ENCODE measurements at places on chromosomes 1 and 21.

DNA sequence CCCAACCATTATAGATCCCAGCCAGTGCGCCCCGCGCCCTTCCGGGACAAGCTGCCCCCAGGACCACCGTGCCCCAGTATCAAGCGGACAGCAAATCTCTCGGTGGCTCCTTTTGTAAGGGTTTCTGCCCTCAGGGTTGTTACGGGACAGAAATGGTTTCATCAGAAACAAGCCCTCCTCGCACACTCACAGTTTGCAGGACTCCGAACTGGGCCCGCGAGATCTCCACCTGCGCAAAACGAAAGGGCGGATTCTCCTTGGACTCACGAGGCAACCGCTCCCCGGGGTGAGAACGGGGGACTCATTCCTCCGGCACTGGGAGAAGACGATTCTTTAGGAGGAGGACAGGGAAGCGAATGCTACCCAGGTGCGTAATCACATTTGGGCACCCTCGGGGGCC is 51.1 kb upstream of the H6PD start:
- no peak for DNase-seq

DNA sequence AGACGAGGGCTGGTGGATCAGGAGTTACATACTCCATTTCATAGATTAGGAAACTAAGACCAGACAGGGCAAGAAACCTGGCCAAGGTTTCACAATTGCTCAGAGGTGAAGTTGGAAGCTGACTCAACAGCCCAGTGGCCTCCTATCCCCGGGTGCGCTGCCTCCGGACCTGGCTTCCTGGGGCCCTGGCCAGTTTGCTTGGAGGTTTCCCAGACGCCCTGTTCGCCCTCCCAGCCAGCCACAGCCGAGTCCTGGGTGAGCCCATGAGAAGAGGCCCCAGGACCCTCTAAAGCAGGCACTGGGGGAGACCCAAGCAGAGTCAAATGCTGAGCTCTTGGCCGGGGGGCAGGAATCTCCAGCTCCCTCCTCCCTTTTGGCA is 180.1 kb downstream of the ZBTB18 start:
- DNase-seq, result no peak

- DNase-seq, result no peak
Measured at GRCh38 chr1:86841116-86841515, 72.8 kb downstream of the SELENOF start.

DNA sequence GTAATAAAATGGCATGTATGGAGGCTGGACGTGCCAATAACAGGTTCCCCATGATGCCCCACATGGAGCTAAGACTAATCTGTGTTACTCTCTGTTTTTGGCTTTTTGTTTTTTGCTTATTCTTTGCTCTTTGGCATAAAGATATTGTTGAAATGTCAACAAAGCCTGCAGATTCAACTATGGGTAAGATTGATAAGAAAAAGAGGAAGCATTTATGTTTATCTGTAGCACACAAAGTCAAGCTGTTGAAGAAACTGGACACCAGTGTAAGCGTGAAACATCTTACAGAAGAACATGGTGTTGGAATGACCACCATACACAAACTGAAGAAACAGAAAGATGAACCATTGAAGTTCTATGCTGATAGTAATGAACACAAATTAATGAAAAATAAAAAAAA is 402.7 kb downstream of the LTN1 start:
- no peak for DNase-seq

DNA sequence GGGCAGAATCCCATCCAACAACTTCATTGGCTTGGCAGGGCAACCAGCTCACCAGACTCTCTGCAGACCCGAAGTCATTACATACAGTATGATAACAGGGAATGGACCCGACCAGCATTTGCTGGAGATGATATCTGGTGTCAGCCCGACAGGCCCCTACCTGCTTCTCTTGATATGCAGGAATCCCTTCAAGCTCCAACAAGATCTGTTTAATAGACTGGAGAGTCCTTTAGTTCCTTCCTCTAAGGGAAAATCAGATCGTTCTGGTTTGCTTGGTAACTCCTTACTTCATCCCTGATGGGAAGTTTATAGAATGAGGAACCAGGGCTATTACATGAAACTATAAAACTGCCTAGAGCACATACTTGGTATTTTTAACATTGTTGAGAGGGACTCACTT is 61.2 kb downstream of the EDARADD start:
- DNase-seq, result no peak

DNA sequence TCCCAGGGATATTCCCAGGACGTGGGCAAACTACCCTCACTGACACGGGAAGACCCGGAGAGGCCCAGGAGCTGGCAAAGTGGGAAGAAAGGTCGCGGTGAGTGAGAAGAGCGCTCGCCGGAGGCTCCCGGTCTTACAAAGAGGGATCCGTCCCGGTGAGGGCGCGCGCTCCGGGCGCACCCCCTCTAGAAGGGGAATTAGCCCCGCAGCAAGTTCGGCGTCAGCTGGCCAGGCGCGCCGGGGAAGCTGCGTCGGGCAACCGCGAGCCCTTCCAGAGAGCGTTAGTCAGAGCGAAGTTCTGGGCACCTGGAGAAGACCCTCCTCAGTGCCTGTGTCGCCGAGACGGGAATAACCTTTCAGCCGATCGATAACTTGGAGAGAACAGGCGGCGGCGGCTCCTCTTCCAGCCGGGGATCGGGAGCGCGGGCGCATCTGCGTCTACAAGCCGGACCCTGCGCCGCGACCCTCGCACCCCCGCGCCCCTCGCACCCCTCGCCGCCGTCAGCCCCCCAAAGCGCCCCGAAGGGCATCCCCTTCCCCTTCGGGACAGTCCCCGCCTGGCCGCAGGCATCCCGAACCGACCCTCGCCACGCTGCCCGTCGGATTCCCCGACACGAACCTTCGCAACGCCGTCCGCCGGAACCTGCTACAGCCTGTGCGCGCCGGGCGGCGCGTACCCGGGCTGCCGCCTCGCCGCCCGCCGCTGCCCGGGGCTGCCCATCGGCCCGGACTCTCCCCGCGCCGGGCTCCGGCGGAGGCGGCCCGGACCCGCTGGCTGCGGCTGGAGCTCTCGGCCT is 485 bp downstream of the SIPA1L2 start:
- DNase-seq, result no peak

- no peak for DNase-seq
Measured at GRCh38 chr1:3352299-3352951, 102.0 kb upstream of the ARHGEF16 start.

- DNase-seq, result no peak
Measured at GRCh38 chr1:9439074-9439761, 100.0 kb upstream of the SLC25A33 start.

- DNase-seq, result peak; percentile 26
Measured at GRCh38 chr1:27858949-27859576, 13.3 kb upstream of the THEMIS2 start.

DNA sequence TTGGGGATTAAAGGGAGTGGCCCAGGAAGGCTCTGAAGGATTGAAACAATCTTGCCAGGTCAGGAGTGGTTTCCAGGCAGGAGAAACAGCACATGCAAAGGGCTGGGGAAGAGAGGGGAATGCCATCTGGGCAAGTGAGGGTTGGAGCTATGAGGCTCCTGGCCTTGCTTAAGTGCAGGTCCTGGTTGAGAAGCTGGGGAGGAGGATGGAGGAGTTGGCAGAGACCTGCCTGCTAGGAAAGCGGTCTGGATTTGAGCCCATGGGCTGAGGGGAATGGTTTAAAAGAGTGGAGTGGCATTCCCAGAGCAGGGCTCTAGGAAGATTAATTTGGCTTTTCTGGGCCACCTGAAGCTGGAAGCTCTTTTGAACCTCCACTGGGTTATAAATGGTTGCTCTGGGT is 9.2 kb downstream of the IGSF21 start:
- DNase-seq, result no peak

DNA sequence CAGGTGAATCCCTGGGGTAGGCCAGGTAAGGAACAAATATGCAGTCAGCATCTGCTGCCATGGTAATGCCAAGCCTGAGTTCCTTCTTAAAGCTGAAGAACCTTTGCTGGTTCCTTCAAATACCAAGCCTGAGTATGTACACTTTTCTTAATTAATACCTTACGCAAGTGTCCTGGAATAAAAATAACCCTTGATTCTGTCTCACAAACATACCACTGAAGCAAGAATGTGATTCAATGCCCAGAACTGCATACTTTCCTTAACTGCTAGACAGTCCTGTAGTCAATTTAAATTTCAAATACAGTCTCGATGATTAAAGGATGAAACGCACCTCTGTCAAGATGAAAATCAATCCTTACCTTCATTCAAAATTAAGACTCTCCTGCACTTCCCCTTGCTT is 634.0 kb upstream of the CHRM3 start:
- DNase-seq, result no peak

- no peak for DNase-seq
Measured at GRCh38 chr1:43019226-43019625, 60.6 kb upstream of the SLC2A1 start.

DNA sequence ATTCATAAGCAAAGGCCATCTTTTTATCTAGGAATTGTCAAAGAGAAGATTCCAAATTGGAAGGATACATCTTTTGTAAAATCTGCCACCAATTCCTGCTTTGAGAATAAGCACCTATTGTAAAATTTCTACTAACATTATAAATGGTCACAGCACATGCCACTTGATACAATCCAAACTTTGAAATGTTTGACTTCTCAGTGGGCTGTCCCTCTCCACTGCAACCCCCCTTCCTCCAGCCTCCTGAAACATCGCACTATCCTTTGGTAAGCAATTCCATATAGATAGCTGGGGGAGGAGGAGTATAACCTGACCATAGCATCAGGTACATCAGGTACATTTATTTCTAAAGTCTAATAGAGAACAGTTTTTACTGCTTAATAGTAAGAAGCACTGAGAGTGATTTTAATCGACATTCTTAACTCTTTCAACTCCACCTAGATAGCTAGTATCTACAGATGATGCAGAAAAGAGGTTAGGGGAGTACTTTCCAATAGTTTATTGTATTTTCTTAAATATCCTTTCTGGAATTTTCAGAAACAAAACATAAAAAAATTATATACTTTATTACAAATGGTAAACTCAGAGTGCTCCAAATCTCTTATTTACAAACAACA is 2.9 kb downstream of the JUN start:
- peak; percentile 88 for DNase-seq

DNA sequence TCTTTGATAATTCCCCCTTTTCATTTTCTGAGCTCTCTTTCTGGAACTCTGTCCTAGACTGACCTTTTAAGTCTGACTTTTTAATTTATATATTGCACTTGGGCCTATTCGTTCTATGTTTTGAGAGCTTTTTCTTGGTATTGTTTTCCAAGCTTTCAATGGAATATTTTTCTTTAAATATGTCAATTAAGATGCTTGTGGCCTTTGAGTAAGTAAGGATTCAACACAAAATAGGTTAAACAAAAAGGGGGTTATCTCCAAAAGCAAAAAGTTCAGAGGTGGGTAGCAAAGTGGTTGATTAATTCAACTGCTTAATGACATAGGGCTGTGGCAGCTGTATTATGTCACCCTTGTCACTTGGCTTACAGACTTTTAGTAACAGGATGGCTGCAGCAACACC is 315.9 kb downstream of the LMX1A start:
- no peak for DNase-seq

GRCh38 chr1:225321784-225322183 is 106.1 kb downstream of the LBR start:
- no peak for DNase-seq

GRCh38 chr1:154348429-154349076 is 23.2 kb downstream of the ATP8B2 start:
- no peak for DNase-seq

DNA sequence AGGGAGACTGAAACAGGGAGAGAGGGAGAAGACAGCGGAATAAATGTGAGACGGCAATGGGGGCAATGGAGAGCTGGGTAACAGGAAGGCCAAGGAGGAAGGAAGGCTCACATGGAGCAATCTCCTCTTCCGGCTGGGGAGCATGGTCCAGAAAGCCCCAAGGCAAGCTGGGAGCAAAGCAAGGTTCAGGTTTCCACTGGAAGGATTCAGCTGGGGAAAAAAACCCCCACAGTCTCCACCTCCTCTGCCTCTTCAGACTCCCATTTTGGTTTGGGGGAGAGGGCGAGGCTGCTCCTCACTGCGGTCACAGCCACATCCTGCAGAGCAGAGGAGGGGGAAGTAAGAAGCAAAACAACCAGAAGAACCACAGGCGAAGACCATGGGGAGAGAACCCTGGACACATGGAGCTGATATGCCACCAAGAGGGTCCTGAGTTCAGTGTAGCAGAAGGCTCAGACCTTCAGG is 650 bp downstream of the TNFAIP8L2 start:
- DNase-seq, result peak; percentile 68

DNA sequence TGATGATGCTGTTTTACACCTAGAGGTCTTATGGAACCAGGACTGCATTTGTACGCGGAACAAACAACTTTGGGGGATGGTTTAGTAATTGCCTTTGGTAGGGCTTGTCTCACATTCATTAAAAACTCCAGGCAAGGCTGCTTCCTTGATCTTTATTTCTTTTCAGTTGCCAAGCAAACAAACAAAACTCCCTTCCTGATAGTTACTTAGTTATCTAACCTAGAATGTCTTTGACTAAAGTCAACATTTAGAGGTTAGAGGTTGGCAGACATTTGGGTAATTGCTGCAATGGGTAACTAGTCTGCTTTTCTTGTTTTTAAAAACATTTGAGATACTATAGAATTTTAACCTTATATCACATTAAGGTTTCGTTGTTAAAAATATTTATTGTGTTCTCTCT is 500.9 kb upstream of the PTBP2 start:
- DNase-seq, result no peak

GRCh38 chr1:20936216-20936615 is 149.1 kb upstream of the HP1BP3 start:
- DNase-seq, result no peak

GRCh38 chr21:14583629-14584255 is 37.6 kb upstream of the SAMSN1 start:
- no peak for DNase-seq

DNA sequence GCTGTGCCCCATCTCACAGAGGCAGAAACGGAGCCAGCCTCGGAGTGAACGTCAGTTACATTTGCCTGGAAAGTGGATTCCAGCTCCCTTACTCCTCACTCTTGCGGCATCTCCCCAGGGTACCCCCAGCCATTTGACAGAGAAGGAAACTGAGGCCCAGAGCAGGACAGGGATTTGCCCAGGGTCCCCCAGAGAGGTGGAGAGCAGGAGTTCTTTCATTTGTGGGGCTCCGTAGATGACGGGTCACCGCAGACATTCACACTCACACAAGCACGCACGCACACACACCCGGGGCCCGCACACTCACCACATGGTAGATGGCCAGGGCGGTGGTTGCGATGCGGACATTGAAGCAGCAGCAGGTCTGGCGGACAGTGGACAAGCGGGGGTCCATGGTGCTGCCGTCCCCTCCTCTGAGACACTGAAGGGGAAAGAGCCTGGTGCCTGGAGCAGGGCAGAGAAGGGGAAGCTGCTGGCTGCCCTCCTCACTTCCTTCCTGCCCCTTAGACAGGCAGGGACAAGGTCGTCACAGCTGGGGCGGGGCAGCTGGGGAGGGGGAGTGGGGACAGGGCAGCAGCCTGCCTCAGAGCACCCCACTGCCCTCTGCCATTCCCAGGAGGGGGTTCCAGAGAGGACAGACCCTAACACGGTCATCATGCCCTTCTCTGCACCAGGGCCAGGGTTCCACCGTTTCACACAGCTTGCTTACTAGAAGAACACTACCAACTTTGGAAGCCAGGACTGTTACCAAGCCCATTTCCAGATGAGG is at the start of gene LAPTM5:
LAPTM5 (minus strand) TSS at position 423 of the 769 bp plus-strand sequence; CDS start at position 394, 29 bp downstream.
- DNase-seq, result peak; percentile 65

DNA sequence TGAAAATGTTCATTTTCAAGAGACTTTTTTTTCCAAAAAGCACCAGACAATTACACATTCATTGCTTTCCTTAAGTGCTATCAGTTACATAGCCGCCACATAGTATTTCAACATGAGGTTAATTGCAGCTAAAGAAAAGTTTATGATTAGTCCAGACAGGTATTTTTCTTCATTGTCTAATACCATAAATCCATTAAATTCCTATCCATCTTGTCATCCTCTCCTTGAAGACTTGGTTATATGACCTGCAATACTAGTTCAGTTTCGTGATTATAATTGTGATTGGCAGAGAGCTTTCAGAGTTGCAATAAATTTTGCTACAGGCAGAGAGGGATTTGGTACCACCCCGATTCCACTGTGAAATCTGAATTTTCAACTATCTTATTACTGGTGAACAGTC is 437.7 kb downstream of the GPATCH2 start:
- no peak for DNase-seq
